ENCODE measurements at places on chromosomes 7 and 10.

DNA sequence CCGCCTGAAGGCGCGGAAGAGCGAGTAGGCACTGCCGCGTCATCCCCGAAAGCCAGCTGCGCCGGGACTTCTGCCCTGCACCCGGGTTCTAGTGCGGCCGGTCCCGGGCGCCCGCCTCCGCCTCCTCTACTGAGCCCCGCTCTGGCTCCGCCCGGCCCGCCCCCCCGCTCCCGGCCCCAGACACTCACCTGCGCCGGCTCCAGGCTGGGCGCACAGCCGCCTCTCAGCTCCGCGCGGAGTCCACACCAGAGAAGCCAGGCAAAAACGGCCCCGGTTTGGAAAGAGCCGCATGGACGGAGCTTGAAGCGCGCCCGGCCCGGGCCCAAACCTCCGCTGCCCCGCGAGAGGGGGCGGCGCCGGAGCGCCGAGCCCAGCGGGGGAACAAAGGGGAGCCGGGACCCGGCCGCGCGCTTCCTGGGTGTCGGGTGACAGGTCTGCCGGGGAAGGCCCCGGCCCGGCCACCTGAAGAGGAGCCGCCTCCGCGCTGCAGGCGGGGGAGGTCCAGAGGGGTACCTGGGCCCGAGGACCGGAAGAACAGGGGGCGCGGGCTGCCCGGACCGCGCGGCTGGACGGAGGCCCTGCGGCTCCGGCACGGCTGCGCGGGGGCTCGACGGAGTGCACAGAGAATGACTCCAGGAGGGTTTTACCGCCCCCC lies 168.2 kb downstream of the NRF1 start:
- DNase-seq, result no peak

DNA sequence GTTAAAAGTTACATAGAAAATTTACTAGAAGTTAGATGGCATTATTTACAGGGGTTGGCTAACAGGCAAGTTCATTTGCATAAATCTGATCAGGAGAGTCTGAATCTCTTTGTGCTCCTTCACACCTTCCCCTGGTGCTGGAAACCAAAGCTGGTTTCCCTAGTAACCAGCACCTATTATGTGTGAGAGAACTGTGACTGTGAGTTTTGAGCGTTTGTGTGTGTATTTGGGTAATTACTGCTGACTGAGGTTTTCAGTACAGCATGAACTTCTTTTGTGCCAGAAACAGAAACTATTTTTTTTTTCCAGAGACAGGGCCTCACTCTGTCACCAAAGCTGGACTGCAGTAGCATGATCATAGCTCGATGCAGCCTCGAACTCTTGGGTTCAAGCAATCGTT lies 10.3 kb upstream of the IFIT1B start:
- no peak for DNase-seq

- no peak for DNase-seq
These were observed 4.4 kb upstream of the SNX13 start for GRCh38 chr7:17944720-17945119.

- DNase-seq, result no peak
These were observed 46.2 kb downstream of the COL13A1 start for GRCh38 chr10:69847883-69848282.

DNA sequence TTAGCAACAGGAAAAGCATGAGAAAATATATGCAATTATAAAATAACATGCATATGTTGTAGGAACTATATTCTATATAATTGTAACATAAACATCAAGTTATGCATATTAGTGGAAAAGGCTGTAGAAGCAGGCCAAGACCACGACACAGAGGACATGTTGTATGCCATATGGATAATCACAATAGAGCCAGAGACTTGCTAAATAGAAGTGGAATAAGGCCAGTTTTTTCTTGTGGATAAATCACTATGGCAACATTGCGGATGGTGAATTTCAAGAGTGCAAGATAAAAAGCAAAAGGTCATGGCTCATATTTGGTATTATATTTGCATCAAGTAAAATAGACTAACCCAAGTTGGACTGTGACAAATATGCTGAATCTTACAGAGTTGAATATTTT lies 93.0 kb downstream of the PCDH15 start:
- DNase-seq, result no peak

- DNase-seq, result no peak
These were observed 35.4 kb downstream of the CCDC3 start for GRCh38 chr10:12966067-12966466.

DNA sequence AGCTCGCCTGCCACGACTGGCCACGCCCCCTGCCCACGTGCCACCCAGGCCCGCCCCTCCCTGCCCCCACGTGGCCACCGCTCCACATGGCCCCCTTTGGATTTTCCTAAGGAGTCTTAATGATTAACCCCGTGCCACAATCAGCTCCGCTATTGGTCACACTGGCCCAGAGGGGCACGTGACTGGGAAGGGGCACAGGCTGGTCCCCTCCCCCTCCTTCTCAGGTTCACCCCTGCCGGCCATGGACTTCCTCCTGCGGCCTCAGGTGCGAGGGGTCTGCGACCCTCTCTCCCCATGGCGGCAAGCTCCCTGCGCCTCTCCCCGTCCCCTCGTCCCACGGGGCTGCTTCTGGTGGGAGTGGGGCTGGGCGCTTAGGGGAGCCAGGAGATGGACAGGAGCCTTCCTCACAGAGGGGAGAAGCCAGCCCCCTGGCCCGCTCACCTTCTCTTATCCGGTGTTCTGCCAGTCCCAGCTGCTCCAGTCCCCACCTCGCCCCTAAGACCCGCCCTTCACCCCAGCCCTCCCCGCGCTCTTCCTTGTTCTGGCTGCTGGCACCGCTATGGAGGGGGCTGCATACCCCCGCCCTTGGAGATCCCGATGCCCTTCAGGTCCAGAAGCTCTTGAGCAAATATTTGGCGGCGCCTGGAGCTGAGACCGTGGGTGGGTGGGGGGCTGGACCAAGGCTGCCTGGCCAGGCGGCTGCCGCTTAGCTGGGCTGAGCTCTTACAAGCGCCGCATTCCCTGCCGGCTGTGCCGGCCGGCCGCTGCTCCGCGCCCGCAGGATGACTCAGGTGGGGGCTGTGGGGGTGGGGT lies 3.2 kb downstream of the SLC4A2 start:
- DNase-seq, result no peak

GRCh38 chr7:37433166-37433565 lies 15.5 kb downstream of the ELMO1 start:
- no peak for DNase-seq

DNA sequence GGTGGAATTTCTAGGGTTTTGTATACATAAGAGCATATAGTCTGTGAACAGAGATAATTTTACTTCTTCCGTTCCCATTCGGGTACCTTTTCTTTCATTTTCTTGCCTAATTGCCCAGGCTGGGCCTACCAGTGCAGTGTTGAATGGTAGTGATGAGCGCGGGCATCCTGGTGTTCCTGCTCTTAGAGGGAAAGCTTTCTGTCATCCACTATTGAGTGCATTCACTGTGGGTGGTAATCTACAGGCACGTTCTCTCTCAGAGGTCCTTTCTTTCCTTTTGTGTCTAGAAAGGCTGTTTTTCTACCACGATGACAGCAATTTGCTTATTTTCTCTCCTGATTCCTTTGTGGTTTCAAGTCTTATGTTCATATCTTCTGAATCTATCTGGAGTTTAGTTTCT lies 65.0 kb downstream of the INPP5A start:
- DNase-seq, result no peak

- DNase-seq, result no peak
These were observed 190.7 kb upstream of the SH2B2 start for GRCh38 chr7:102096012-102096332.

- no peak for DNase-seq
These were observed 268.0 kb downstream of the ANKRD7 start for GRCh38 chr7:118492466-118492865.

GRCh38 chr10:97333601-97334369 lies 744 bp downstream of the FRAT2 start:
- DNase-seq, result no peak

- DNase-seq, result no peak
These were observed 2.5 kb downstream of the LFNG start for GRCh38 chr7:2521952-2522591.

DNA sequence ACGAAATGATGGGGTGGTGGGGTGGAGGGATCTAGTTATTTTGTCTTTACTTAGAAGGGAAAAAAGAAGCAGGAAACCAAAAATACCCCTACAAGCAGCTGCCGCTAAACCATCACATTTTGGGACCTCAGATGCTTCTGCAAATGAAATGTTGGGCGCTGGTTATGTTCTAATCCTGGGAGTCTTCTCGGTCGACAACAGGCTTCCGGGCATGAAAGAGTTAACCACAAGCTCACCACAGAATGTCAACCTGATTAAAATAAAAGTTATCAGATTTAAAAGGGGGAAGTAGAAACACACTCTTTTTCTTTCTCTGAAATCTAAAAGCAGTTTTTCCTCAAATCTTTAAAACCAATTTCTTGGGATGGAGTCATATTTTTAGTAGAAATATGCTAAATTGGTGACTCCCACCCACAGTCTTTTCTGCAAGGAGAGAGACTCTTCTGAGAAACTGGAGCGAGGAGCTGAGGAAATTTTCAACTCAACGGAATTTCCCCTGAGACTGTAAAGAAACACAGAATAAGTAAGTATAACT lies 16.8 kb downstream of the IL2RA start:
- DNase-seq, result no peak

- DNase-seq, result no peak
These were observed 312.6 kb downstream of the IPMK start for GRCh38 chr10:57955076-57955475.

DNA sequence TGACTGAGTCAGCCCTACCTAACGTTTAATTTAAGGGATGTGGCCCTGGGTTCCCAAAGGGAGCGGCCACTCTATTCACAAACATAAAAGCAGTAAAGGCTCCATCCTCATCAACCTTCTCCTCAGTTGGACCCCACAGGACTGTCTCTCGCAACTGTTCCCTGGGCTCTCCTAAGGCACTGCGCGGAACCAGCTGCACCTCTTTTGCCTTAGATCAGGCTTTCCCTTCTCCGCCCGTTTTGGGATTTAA lies 689 bp upstream of the GTPBP4 start:
- DNase-seq, result no peak

Measured in hindlimb muscle (tissue), 1 donor.